ENCODE measurements at places on chromosomes 4 and X.

GRCh38 chr4:16411501-16412085 is 185.3 kb upstream of the TAPT1 start:
- DNase-seq, result no peak

DNA sequence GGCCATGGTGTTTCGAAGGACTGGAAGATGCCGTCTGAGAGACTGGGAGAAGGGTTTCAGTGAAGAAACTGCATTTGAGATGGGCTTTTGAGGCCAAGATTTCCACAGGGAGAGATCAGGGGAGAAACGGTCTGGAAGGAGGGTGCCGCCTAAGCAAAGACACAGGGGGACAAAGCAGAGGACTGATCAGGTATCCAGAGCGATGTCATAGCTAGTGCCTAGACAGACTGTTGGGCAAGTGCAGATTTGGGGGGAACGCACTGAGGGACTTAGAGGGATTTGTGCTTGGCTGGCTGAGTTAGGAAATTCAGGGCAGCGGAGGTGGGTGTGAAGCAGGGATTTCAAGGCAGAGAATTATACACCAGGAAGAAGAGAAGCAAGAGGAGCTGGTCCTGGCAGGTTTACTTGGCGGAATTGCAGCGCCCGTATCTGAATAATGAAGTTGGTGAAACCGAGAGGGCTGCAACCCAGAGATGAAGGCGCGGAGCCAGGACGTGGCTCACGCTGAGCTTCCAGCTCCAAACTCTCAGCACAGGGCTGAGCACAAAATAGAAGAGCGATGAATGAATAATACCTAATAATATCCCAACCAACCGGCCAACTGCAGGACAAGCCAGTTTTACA is 106.9 kb downstream of the MAML3 start:
- DNase-seq, result no peak

- no peak for DNase-seq
These were observed 68.2 kb downstream of the GPC3 start for GRCh38 chrX:133916984-133917722.

- peak; percentile 59 for DNase-seq
These were observed 944 bp downstream of the SNX25 start for GRCh38 chr4:185210102-185210981.

DNA sequence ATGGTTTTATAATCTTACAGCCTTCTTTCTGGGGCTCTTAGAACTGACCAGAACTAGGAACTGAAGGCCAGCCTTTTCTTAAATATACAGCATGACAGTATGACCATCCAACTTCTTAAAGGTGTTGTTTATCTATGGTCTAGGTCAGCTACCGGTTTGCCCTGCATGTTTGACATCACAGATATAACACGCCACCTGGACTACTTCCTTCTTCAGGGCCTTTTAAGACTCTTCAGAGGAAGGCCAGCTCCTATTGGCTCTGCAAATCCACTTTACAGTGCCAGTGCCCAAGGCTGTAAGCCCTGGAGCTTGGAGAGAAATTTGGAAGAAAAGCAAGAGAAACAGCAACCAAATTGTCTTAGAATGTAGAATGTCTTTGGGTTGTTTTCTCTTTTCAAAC is 185.5 kb downstream of the MGST2 start:
- no peak for DNase-seq

- no peak for DNase-seq
These were observed 56.2 kb downstream of the BRCC3 start for GRCh38 chrX:155127465-155127864.

GRCh38 chr4:56372774-56373173 is 14.5 kb downstream of the AASDH start:
- DNase-seq, result no peak

GRCh38 chr4:71639380-71639779 is 144.5 kb downstream of the GC start:
- no peak for DNase-seq

DNA sequence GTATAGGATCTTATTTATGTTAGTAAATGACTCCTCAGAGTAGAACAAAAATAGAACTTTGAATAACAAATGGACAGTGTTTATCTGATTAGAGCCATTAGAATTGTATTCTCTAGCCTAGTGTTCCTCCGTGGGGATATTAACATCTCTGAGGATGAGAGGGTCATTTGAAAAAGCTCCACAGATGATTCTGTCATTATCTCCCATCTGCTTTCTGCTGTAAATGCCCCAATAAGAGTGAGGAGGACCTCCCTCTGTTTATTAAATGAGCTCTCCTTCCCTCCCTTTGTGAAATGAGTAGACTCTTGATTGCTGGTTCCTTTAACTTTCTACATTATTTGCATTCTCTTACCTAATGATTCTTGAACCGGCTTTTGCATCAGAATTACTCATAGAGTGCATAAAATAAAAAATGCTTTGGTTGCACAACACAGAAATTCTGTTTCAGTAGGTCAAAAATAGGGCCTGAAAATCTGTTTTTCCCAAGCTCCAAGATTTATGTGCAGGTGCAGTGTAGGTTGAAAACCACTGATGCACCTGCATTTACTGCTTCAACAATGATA is 18.0 kb downstream of the GC start:
- no peak for DNase-seq

DNA sequence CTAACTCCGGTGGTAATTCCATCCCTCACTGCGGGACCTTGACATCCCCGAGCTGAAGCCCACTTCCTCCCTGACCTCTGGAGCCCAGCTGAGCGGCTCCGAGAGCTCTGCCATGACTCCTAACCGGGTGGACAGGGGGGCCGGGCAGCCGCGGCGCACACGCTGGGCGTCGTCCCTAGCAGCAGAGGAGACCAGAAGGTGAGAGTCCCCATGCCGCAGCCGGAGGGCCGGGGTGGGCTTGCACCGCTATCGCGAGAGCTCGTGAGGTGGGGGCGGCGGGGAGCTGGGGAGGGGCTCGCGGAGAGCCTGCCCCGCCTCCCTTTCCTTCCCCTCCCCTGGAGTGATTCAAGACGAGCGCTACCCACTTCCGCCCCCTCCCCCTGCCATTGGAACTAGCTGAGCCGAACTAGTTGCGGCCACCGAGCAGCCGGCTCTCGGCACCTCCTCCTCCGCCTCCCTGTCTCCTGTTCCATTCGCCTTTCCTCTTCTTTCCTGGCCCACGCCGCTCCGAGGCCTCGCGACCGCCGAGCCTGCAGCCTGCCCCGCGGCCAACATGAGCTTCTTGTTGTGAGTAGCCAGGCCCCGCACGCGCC is at the start of gene MOB1B:
Gene MOB1B (plus strand): TSS at position 386 of the 593 bp plus-strand sequence. CDS start 168 bp downstream, at position 554.
- peak; percentile 86 for DNase-seq

DNA sequence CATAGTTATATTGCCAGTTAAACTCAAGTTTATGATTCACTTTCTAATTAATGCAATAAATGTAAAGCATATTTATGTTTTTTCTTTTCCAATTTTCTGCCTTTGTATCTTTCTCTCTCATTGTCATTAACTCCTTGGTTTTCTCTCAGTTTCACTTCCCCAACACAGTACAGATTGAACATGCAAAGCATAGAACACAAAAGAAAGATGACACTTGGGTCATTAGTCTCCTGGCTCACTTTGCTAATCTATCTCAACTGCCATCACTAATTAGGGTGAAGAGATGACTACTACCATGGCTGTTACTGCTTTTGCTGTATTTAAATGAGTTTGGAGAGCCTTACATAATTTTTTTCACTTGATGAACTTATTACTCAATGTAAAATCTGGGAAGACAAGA is 12.3 kb upstream of the NAA11 start:
- DNase-seq, result no peak

GRCh38 chr4:187433141-187433540 is 562.4 kb upstream of the ZFP42 start:
- no peak for DNase-seq

DNA sequence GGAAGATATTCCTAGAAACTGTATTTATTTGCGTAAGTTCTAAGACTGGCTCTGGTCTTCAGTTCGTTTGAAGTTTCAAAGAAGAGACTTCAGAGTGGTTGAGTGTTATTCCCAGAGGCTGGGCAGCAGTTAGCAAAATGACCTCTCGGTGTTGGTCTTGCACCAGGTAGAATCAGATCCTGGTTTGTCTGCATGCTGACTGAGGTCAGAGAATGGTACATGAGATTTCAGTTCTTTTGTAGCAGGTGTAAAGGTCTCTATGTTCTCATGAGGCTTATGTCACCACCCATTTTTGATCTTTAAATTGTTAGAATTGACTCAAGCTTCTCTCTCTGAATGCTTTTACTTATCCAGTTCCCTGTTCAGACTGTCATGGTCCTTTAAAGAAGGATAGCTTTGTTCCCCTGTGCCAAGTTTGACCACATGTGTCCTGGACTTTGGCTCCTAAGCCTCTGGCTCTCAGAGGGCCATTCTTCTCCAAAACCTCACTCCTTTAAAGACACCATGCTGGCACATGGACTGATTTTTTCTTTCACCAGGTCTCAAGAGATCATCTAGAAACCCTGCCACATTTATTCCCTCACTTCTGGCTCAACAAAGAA is 355.8 kb upstream of the BOD1L1 start:
- DNase-seq, result no peak

DNA sequence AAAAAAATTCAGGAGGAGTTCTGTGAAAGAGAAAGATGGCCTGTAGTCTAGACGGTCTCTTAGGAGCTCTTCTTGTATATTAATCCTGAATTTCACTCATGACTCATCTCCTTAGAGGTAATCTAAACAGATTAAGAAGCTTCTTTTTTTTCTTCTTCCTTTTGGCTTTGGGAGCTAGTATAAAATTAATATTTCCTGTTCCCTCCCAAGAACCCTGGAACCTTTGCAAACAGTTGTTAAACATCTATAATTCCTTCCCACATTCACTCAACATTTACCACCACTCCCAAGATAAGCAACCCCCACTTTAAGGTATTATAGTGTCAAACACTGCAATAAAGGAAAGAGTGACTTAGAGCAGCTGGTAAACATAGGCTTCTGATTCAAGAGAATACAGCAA is 146.4 kb upstream of the EDNRA start:
- DNase-seq, result no peak

GRCh38 chr4:119697887-119698393 is 69.3 kb upstream of the PDE5A start:
- DNase-seq, result no peak

DNA sequence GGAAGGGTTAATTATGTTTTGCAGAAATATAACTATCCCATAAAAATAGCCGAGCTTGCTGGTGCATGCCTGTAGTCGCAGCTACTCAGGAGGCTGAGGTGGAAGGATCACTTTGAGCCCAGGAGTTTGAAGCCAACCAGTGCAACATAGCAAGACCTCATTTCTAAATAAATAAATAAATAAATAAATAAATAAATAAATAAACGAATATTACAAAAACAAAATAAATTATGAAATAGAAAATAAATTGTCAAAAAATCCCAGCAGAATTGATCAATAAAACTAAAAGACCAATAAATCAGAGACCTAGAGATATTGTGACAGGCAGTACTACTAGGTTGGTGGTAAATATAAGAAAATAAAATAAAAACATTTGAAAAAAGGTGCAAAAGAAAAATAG is 6.7 kb upstream of the ARL13A start:
- no peak for DNase-seq

DNA sequence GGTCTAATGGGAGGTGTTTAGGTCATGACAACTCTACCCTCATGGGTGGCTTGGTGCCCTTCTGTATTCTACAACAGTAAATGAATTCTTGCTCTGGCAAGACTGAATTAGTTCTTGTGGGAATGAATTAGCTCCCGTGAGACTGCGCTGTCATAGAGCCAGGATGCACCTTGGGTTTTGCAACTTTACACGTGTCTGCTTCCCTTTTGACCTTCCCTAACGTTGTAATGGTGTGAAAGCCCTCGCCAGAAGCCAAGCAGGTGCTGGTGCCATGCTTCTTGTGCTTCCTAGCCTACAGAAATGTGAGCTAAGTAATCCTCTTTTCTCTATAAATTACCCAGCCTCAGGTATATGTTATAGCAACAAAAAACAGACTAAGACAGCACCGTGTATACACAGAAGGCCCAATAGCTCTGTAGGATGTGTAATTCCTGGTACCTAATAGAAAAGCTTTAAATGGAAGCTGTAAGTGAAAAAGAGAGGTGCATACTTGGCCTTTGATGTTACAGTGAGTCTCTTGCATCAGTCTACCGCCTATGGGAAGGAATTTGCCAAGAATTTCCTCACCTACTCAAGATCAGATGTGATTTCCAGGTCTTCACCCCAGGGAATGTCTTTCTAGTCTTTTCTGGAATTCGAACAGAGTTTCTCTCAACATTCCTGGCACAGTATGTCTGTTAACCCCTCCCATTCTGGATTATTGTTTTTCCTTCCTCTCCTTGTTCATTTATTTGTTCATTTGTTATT is 3.2 kb upstream of the ENPEP start:
- no peak for DNase-seq

GRCh38 chrX:66717926-66718325 is 79.0 kb upstream of the EDA2R start:
- no peak for DNase-seq

DNA sequence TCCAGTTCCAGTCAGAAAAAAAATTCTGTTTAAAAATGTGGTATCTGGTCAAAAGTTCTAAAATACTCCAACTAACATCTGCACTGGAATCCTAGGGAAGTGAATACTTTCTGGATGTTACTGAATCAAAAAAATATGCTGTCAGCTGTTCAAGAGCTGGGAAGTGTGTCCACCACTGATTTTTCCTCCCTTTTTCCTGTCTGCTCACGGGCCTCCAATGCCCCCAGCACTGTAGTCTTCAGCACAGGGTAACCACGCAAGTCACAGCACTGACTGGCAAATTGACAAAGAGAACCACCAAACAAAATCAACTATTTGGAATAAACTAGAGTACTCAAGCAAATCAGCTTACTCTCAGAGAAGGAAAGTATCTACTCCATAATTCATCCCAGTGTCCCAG is 9.9 kb downstream of the VEGFC start:
- DNase-seq, result no peak

GRCh38 chr4:148116264-148116663 is 325.9 kb downstream of the NR3C2 start:
- DNase-seq, result no peak

GRCh38 chr4:184614509-184614908 is 34.7 kb downstream of the CASP3 start:
- no peak for DNase-seq

GRCh38 chr4:176709417-176709816 is 83.3 kb downstream of the VEGFC start:
- no peak for DNase-seq

DNA sequence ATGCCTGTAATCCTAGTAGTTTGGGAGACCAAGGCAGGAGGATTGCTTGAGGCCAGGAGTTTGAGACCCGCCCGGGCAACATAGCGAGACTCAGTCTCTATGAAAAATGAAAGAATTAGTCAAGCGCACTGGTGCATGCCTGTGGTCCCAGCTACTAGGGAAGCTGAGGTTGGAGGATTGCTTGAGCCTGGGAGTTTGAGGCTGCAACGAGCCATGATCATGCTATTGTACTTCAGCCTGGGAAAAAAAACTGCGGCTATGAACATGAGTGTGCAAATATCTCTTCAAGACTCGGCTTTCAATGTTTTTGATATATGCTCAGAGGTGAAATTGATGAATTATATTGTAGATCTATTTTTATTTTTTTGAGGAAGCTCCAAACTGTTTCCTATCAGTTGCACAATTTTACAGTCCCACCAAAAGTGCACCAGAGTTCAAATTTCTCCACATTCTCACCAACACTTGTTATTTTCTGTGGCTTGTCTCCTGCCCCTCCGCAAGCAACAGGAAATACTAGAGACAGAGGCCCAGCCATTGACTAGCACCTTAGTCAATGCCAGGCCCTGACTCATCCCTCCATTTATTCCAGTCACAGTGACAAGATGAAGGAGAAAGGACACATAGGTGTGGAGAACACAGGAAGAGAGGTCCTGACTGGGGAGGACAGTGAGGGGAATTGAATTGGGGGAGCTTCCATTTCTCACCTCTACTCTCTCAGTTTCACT is 33.1 kb upstream of the ZNF41 start:
- no peak for DNase-seq

Measured in activated T-cell treated with anti-CD3 and anti-CD28 coated beads, Interleukin-2, amount 50 U/mL, for 72 hours (primary cell).